ENCODE measurements at places on chromosomes 6 and 20. TPM values are rescaled to one million over a fixed set of nuclear protein-coding genes. Genes with fewer than 3 reads are reported as not detected.

Gene HLA-DRB5
- 48.0 TPM for total RNA-seq

DNA sequence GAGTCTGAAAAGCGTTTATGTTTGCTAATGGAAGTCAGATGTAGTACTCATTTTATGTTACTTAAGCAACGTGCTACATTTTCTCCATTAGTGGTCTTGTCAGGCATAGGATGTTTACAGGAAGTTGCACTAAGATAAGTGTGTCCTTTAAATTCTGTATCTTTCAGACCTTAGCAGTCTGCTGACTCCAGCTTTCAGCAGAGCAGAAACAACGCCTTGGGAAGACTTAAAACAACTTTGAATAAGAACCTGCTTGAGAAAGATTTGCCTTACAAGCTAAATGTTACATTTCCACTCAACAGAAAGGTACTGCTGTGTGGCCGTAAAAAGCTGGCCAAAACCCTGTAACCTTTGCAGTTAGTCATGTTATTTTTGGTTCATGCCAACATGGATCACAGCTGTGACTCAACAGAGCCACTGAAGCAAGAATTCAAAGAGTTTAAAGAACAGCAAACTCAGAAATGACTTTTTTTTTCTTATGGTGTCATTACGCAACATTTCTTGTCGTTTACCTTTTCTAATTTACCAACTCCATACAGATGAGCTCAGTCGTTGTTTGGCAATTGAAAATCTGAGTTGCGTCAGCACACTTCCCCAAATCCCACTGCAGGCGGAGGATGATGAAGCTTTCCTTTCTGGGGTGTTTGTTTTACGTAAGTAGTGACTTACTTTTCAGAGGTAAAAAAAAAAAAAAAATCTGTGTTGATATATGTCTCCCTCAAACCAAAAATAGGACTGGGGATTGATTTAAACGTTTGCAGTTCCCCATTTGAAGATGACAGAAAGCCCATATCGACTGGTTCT lies 27.9 kb upstream of the BMP6 start:
- peak; percentile 27 for DNase-seq

- no peak for DNase-seq
Measured at GRCh38 chr6:131382631-131383030, 190.4 kb upstream of the ARG1 start.

Gene GRM1
- not detected for total RNA-seq

- no peak for DNase-seq
Measured at GRCh38 chr6:167098825-167099225, 24.1 kb upstream of the CCR6 start.

Gene CNPY3
- total RNA-seq = 88.9 TPM

- no peak for DNase-seq
Measured at GRCh38 chr6:127299522-127300240, 33.0 kb downstream of the RNF146 start.

Gene JPH2
- 48.9 TPM for total RNA-seq

DNA sequence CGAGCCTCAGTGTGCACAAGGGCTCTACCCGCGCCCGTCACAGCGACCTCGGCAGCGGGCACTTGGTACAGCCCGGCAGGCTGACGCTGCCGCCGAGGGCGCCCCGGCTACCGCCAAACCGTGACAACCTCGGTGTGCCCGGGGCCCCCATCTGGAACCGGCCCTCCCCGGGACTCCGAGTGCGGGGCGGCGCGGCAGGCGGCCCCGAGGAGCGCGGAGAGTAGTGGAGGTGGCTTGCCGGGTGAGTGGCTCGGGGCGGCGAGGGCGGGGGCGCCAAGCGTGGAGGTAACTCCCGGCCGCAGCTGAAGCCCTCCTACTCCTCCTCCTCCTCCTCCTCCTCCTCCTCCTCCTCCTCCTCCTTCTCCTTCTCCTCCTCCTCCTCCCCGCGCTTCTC lies at the start of gene ISM1:
Gene ISM1 (plus strand): TSS at position 371 of the 394 bp plus-strand sequence. CDS start 503 bp downstream, outside the sequence.
- DNase-seq = no peak

DNA sequence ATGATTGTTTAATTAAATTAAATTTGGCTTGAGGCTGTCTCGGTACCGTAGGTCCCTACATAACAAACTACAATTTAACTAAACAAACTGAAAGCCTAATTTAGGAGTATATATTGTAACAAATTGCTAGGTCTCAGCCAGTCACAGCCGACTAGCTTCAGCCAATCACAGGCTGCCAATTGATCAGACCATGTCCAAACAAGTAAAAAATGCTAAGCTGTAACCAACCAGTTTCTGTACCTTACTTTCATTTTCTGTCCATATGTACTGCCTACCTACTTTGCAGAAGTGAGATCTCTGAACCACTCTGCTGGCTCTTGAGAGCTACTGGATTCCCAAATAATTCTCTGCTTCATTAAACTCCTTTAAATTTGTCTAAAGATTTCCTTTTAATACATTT lies 648.0 kb upstream of the GJE1 start:
- DNase-seq = no peak

- DNase-seq = no peak
Measured at GRCh38 chr6:6925391-6926164, 182.2 kb upstream of the RREB1 start.

DNA sequence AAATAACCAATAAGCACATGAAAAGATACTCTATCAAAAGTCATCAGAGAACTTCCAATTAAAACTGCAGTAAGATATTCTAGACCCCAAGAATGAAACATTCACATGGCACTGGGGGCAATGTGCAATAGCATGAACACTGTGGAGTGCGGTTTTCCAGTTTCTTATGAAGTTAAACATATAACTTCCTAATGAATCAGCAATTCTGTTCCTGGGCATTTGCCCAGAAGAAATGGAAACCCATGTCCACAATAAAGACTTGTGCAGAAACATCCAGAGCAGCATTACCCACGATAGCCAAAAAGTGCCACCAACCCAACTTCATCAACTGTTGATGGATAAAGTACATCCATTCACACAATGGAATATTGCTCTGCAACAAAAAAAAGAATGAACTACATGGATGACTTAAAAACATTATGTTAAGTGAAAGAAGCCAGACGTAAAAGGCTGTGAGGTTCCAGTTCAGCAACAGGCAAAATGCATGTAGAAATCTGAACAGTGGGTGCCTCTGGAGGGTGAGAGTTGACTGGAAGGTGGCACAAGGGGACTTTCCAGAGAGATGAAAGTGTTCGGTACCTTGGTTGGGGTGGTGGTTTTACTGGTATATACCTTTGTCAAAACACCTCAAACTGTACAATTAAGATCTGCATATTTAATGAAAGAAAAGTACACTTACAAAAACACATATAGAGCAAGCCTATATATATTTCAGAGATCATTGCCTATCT lies 207.2 kb upstream of the ECI2 start:
- no peak for DNase-seq

DNA sequence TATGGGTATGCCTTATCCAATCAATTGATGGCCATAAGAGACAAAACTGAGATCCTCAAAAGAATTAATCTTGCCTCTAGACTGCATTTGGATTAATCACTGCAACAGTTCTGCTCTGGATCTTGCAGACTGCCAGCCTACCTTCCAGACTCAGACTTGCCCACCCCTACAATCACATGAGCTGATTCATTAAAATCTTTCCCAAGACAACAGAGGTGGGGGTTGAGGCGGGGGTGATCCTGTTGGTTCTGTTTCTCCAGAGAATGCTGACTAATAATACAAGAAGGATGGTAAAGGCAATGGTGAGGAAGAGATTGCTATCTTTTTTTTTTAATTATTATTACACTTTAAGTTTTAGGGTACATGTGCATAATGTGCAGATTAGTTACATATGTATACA lies 43.7 kb upstream of the MEI4 start:
- DNase-seq = no peak

DNA sequence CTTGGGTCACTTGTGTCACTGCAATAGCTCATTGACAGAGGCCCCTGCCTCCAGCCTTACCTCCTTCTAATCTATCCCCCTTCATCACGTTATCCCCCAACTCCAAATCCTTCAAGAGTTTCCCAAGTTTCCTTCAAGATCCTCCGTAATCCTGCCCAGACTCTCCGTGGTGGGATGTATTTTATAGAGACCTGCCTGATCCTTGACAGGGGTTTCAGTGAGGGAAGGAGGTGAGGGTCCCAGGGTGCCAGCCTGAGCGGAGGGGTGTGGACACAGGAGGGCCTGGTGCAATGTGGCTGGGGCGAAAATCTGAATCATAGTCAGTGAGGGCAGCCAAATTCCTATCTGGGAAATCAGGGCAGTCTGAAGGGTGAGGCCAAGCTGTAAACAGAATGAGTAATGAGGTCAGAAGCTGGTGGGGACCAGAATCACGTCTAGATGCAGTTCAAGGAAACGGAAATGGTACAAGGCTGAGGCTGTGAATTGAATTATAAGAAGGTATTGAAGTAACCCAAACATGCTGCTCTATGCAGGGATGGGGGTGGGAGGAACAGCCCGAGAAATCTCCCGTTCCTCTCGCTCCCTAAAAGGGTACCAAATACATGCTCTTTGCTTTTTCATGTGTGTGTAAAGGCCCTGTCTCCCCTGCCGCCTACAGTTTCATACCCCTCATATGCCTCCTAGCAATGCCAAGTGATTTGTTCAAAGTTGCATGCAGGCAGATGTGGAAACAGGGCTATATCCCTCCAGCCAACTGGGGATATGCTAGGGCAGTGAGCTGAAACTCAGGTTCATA lies 35.4 kb upstream of the PIM1 start:
- DNase-seq = peak; percentile 76

GRCh38 chr6:10395704-10396546 lies 18.9 kb downstream of the TFAP2A start:
- DNase-seq = no peak

Gene HCK
- 11.7 TPM for total RNA-seq

DNA sequence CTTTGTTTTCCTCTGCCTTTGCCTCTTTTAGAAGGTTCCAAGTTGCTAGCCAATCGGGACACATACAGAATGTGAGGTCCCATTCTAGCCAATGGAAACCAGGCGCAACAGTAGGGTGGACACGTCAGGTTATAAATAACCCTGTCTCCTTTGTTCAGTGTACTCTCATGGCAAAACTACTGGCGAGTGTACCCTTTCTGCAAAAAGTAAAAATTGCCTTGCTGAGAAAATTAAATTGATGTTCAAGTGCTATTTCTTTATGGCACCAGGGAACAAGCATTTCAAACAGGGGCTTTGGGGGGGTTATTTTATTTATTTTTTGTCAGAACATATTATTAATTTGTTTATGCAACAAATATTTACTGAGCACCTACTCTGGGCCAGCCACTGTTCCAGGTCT lies 123.6 kb upstream of the SRSF6 start:
- no peak for DNase-seq

DNA sequence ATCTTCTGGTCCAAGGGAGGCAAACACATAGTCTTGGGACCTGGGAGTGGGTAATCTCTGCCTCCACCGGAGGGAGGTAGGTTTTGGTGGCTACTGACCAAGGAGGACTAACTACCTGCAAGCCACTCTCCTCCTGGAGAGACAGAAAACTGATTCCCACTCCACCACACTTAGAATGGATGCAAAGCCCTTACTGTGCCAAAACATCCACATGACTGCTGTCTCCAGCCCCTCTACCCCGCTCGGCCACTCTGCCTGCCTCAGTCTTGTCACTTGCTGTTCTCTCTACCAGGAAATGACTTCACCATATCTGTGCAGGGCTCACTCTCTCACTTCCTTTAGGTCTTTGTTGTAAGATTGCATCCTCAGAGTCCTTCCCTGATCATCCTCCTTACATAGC lies 129.5 kb upstream of the ARG1 start:
- DNase-seq = no peak

Gene ZC3H12D
- 1.6 TPM for total RNA-seq

DNA sequence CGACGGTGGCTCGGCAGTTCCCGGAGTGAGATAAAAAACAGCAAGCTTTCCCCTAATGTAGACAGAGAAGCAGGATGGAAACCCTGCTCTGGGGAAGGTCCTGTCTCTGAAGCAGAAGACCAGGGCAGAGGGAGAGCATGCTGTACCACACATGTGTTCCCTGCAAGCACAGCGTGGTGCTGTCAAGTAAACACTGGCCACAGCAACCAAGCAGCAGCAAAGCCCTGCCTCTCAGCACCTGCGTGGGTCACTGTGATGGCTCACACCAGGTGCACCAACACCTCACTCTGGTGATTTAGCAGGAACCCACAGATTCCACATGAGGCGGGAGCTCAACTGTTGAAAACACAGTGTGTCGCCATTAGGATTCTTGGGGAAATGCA lies 65.2 kb upstream of the TXNDC5 start:
- DNase-seq = no peak
